ENCODE measurements at places on chromosomes 12 and 14.
A peak's percentile ranks its signal among the peaks of the same experiment; 100 is the strongest.

DNA sequence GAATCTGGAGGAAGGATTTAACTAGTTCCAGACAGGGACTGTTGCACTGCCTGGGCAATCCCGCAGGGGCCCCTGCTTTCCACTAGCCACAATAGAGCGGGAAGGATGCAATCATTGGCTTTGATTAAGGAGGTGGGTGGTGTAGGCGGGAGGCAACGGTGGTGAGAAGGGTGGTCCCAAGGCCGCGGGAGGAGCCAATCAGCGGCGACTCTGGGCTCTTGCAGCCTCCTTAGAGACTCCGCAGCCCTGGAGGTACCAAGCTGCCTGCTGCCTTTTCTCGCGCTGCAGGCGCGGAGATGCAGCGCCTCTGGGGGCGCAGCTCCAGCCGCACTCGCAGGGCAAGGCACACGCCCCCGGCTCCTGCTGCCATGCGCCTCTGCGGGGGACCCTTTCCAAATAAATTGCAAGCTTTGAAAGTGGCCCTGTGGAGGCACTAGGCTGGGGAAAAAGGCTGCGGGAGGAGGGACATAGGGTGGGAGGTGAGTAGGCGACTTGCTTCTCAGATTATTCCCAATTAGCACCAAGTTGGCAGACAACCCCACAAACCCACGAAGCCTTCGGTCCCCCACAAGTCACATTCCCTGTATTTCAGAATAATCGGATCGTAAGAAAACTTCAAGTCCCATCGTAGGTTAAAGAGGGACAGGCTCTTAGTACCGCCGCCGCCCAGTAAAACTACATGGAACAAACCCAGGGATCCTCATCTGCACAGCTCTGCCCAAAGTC, 858 bp upstream of the KCNA1 start:
- DNase-seq = no peak

DNA sequence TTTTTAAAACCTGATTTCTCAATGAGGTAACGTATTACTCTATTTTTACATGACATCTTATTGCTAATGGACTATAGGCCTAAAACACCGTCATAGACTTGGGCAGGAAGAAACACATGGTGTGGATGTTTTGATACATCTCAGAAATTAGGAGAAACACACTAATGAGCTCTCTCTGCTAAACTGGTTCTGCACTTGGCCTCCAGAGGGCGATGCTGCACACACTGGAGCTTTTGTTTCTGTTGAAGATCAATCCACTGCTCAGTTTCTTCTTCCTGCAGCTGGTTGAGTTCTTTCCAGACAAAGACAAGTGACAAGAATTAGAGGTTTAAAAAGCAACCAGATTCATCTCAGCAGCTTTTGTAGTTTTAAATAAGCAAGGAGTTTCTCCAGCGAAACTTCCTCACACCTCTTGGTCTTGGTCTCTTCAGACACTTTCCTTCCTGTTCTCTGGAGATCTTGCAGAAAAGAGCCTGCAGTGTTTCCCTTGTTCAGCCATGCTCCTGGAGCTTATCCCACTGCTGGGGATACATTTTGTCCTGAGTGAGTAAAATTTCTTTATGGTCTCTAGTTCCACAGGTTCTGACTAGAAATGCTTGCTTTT, 178.5 kb upstream of the OR4E1 start:
- DNase-seq = peak; percentile 3

DNA sequence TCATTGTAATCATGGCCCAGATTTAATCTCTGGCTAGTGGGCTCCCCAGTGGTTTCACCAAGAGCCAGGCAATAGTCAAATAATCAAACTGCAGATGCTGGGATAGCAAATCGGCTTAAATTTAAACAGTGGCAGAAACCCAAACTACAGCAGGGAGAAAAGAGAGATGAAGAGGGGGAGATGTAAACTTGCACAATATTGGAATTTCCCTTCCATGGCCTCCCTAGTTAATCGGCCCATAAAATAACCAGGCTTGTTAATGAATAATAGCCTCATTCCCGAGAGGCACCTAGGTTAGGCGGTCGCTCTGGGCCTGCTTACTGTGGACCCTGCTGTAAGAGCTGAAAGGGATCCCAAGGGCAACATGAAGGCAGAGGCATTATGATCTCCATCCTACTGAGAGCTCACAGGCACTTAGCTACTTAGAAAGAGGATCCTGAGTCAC, 116.2 kb downstream of the NUAK1 start:
- peak; percentile 67 for DNase-seq

- DNase-seq = no peak
These were observed 358.6 kb downstream of the EGLN3 start for GRCh38 chr14:33592297-33592696.

DNA sequence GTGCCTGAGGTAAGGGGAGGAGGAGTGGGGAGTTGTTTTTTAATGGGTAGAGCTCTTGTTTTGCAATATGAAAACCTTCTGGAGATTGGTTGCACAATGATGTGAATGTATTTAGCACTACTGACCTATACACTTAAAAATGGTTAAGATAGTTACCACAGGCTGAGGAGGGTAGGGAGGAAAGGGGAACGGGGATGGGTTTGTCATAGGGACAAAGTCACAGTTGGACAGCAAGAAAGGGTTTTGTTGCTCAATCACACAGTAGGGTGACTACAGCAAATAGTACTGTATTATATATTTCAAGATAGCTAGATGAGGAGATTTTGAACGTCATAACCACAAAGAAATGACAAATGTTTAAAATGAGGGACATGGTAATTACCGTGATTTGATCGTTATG, 1562.4 kb downstream of the AACS start:
- no peak for DNase-seq

DNA sequence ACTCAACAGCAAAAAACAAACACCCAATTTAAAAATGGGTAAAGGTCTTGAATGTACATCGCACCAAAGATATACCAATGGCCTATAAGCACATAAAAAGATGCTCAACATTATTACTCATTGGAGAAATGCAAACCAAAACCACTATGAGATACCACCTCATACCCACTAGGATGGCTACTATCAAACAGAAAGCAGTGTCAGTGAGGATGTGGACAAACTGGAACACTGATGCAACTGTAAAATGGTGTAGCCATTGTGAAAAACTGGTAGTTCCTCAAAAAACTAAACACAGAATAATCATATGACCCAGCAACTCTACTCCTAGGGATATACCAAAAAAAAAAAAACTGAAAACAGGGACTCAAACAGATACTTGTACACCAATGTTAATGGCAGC, 49.3 kb downstream of the CDK17 start:
- no peak for DNase-seq

- DNase-seq = no peak
These were observed 1.5 kb downstream of the BMAL2 start for GRCh38 chr12:27334042-27334720.

GRCh38 chr12:45849289-45849688, 119.8 kb downstream of the ARID2 start:
- no peak for DNase-seq

All from HuH-7 (cell line).